ENCODE measurements at places on chromosomes 13 and 19.
A peak's percentile ranks its signal among the peaks of the same experiment; 100 is the strongest.

DNA sequence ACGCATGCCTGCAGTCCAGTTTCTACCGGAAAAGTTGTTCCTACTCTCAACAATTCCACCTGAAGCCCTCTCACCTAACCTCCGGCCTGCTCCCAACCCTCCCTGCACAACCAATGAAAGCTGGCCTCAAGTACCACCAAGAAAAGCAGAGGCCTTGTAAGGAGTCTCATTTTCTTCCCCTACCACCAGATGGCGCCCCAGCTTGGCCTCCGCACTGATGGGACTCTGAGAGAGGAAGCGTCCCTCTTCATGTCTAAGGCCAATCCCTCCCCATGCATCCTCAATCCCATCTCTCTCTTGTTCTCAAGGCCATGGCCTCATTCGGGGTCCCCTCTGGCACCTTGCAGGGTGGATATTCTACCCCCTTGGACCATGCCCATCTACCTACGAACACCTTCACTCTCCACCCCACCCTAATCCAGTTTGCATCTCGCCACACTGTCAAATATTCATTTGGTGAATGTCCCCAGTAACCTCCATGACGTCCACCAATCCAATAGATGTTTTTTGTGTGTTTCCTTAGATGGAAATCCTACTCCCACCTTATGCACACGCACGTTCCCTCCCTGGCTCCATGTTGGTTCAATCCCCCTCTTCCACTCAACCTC is 412.8 kb downstream of the ZNF536 start:
- DNase-seq = peak; percentile 41

DNA sequence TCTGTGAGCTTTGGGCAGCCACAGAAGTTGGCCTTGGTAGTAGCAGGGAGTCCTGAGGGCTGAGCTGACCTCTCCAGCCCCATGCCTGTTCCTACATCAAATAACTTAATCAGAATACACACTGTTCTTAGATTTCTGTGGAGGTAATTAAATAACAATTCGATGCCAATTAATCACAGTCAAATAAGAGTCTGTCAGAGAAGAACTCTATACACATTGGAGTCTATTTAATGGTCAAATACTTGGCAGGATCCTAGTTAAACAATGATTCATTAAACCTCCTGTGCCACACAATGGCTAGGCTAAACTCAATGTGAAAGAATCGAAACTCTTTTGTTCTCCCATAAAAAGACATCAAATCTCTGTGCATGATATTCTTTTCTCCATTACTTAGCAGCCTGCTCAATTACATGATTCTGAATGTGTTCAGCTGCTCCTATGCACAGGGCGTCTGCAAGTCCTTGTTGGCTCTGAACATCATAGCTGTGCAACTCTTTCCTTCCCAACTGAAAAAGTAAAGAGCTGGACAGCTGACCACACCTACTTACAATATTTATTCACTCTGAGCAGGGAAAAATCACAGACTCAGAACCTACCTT is 173.1 kb downstream of the ABCC4 start:
- no peak for DNase-seq

DNA sequence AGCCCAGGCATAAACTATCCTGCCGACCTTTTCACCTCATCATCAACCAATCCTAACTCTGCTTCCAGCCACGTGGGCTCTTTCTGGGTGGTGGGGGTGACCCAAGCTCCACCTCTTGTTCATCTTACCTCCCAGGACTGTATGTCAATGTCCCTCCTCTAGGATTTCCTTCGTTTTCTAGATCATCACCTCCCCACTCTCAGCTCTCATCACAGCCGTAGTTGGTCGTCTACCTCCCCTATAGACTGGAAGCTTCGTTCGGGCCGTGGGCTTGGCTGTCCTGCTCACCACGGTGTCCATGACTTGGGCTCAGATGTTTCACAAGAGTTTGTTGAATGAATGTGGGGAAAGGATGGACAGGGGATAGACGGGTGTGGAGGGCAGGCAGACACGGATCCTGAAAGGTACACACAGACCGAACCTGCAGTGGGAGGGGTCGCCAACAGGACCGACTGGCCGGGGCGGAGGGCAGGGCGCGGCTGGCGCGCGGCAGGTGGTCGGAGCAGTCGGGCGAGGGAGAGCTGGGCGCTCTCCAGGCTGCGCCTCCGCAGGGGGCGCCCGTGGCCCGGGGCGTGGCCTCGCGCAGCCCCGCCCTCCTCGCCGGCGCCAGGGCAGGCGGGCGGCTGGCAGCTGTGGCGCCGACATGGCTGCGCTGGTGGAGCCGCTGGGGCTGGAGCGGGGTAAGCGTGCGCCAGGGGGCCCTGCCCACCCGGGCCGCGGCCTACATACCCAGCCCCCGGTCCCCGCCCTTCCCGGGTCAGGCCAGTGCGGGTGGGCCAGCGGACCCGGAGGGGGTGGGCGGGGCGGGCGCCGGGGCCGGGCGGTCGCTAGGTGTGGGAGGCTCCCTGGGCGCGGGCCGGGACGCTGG is at the start of gene LIN7B:
Gene LIN7B, plus strand, starts transcription at position 609 of the 868 bp plus-strand sequence. Its CDS starts 35 bp downstream, at position 644.
- DNase-seq = peak; percentile 66

DNA sequence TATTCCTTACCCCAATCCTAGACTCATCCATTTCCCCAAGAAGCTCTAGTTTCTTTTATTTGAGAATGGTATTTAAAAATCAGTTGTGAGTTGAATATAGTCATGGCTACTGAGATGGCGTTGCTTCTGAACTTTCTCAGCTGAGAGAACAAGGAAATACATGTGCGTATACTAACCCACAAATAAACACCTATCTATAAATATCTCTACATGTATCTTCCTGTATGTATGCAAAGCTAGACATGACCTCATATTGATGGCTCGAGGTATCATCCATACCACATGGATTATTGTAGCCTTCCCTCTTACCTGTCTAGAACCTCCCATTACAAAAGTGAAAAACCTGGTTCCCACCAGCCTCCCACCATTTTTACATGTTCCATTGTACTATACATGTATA is 141.0 kb downstream of the UFM1 start:
- DNase-seq = no peak

GRCh38 chr13:50757008-50757407 is 86.5 kb downstream of the DLEU7 start:
- DNase-seq = no peak

GRCh38 chr19:12723641-12724426 is at the start of gene TNPO2:
Gene TNPO2, minus strand, starts transcription at chr19:12723932. Its CDS starts 2,955 bp downstream, at chr19:12720977.
- DNase-seq = peak; percentile 73

- DNase-seq = no peak
Measured at GRCh38 chr13:25178070-25178469, 6.0 kb upstream of the AMER2 start.

GRCh38 chr19:27657271-27658051 is 1555.5 kb downstream of the UQCRFS1 start:
- DNase-seq = no peak

DNA sequence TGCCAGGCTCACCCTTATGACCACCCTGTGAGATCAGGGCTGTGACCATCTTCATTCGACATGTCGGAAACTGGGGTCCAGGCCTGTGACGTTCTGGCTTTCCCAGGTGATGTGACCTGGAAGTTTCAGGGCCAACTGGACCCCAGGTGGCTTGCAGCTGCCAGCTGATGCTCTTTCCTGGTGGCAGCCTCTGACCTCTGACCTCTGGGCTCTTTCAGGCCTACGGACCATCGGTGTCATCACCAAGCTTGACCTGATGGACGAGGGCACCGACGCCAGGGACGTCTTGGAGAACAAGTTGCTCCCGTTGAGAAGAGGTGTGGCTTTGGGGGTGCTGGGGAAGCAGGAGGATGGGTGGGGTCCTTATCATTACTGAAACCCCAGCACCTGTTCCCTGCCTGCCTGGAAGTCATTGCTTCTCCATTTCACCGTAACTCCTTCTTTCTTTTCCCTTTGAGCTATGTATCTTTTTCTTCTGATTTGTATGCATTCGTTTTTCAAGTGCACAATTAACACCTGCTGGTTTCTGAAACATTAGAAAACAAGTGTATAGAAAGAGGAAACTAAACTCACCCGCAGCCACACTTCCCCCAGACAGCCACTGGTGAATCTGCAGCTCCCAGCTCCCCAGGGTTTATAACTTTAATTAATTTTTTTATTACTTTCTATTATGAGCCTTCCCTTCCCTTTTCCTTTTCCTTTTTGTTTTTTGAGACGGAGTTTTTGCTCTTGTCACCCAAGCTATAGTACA is 58.9 kb downstream of the TMED1 start:
- DNase-seq = no peak

- no peak for DNase-seq
Measured at GRCh38 chr13:76693086-76693485, 193.1 kb downstream of the KCTD12 start.

DNA sequence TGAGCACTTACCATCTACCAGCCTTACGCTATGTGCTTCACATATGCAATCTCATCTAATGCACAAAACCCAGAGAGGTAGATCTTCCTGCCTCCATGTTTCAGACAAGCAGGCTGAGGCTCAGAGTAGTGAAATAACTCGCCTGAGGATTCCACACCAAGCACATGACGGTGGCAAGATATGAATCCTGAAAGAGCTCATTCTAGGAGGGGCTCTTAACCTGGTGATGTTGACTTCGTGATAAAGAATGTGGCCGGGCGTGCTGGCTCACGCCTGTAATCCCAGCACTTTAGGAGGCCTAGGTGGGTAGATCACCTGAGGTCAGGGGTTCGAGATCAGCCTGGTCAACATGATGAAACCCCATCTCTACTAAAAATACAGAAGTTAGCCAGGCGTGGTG is 5.0 kb downstream of the NOVA2 start:
- no peak for DNase-seq

- no peak for DNase-seq
Measured at GRCh38 chr19:34598217-34599155, 78.5 kb downstream of the SCGB2B2 start.

- DNase-seq = no peak
Measured at GRCh38 chr13:84870190-84870589, 929.0 kb downstream of the SLITRK6 start.

DNA sequence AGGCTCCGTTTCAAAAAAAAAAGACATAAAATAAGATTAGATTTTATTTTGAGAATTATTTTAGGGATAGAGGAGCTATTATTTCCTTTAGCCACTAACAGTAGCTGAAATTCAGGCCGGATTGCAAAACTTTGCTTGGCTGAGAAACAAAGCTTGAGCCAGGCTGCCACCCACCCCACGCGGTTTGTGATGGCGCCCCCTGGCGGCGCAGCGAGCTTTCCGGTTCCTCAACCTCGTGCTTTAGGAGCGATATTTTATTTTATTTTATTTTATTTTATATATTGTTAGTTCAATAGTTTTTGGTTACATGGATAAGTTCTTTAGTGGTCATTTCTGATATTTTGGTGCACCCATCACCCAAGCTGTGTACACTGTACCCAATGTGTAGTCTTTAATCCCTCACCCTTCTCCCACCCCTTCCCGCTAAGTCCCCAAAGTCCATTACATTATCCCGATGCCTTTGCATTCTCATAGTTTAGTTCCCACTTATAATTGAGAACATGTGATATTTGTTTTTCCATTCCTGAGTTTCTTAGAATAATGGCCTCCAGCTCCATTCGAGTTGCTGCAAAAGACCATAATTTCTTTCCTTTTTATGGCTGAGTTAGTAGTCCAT is 19.8 kb upstream of the CEACAM4 start:
- peak; percentile 20 for DNase-seq

- DNase-seq = no peak
Measured at GRCh38 chr13:64718116-64718515, 2512.0 kb downstream of the PCDH9 start.

GRCh38 chr19:11012507-11012906 is 51.7 kb downstream of the SMARCA4 start:
- DNase-seq = no peak

DNA sequence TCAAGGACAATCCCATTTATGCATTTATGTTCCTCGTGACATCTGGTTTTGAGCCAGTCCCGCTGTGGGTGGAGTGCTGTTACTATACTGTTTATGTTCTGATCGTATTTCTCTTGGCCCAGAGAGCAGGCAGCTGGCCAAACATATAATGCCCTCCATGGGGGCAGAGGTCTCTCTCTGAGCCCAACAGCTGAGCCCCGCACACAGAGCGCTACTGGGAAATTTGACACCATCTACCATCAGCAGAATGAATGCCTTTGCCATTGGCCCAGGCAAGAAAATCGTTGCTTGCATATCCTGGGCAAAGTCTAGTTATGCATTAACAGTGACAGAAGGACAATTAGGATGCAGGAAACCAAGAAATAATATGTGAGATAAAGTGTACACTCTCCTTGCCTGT is 126.8 kb upstream of the CACNA1A start:
- DNase-seq = no peak

GRCh38 chr13:71517004-71517403 is 350.0 kb downstream of the DACH1 start:
- no peak for DNase-seq

DNA sequence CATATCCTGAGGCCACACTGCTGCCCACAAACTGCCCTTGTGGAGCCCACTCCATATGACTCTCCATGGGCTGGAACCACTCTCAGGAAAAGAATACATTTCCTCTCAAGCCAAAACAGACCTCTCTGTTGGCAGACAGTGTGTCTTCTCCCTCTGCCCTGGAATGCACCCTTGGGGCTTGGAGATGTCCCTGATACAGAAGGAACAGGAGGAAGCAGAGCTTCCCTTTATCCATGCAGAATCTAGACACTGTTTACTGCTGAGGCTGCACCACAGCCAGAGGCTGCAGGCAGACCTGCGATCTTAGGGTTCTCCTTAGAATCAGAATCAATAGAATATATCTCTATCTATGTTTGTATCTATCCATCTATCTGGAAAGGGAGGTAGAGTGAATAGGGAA is 26.8 kb upstream of the CYP4F8 start:
- no peak for DNase-seq

DNA sequence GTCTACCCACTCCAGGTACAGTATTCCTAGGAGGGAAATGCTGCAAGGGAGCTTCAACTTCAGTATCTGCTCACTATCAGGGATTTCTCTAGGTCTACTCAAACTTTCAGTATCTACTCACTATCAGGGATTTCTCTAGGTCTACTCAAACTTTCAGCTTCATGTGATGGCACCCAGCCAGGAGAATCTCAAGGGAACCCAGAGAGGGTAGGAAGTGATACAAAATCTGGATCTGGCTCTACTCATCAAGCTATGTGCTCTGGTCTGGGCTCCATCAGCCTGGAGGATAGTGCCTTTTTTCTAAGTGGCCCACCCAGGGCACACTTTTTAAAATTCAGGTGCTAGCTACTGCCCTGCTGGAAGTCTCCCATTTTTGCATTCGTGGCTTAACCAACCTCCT is 52.3 kb upstream of the FNDC3A start:
- no peak for DNase-seq

- no peak for DNase-seq
Measured at GRCh38 chr13:20126541-20127261, 34.2 kb downstream of the GJA3 start.

- no peak for DNase-seq
Measured at GRCh38 chr13:114015969-114016295, 42.1 kb upstream of the C13orf46 start.

GRCh38 chr19:4083677-4084546 is 17.2 kb upstream of the ZBTB7A start:
- DNase-seq = no peak

DNA sequence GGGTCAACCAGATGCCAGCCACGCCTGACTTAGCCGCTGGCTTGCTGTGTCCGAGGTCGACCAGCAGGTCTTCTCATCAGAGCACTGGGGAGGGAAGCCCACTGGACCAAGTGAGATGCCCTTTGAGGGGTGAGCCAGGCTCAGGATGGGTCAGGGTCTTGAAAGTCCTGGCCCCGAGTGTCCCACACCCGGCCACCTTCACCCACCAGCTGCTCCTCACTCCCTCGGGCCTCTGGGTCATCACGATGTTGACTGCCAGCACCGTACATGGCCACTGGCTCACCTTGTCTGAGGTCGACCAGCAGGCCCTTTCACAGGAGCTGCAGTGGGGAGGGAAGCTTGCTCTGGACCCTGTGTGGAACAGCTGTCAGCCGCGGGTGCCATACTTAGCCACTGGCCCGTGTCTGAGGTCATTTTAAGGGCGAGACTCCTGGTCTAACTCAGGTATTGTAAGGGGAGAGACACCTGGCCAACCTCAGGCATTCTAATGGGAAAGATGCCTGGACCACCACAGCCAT is 1361.3 kb downstream of the UQCRFS1 start:
- no peak for DNase-seq

All from activated CD4-positive, alpha-beta T cell treated with anti-CD3 and anti-CD28 coated beads, Interleukin-2, amount 50 U/mL, for 24 hours (primary cell).